Hematopoietic multipotent progenitor cell treated with erythropoietin and hydrocortisone succinate and interleukin-3 and kit ligand, for 6 days (in vitro differentiated cells): ENCODE measurements at places on chromosomes 1 and 21.

DNA sequence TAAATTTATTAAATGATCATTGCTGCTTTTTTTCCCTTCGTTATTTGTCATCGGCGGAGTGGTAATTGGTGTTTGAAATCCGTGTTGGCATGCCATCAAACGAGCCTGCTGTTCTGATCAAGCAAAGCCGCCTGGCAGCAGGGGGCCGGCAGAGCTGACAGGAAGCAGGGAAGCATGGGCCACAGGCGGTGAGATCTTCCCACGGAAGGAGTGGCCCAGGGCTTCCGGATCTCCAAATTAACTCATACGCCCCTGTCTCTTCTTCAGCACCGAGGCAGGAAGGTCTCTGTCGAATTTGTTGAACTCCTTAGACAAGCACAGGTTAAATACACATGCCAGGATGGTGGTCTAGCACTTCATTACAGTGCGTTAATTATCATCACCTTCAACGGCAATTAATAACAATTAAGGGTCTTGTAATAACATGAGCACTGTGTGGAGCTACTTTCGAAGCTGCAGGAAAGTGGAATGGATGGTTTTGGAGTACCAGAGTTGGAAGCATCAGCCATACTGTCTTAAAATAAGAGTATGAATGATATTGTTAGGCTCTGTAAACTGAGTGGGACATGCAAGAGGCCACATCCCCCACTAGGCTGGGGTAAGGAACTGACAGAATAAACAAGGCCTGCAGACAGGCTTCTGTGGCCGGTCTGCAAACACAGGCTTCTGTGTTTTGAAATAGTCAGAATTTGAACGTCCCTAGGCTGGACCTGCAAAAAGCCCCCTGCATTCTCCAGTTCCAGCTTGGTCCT lies 199.4 kb upstream of the DAB1 start:
- DNase-seq = no peak

DNA sequence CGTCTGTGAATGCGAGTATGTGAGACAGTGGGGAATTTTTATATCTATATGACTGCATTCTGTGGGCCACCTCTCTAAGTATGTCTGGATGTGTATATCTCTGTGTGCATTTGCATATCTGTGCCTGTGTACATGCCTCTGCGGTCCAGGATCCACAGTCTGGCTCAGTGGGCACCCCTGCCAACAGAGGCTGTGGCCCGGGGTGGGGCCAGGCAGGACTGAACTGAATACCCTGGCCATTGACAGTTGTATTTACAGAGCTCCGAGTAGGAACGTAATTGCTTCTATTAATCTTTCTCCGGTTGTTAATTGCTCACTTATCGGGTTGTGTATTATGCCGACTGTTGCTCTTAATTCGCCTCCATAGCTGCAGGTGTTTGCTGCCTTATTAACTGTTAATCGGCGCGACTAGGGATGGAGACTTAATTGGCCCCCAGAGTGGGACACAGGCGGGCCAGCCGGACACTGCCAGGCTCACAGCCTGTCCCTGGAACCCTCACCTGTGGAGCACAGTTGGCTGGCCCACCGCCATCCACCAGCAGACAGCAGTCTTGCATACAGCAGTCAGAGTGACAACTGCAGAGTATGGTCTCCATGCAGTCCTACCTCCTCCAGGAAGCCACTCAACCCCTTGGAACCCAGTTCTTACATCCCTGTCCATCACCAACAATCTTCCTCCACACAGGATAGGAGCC lies 22.4 kb upstream of the ADGRB2 start:
- no peak for DNase-seq

GRCh38 chr1:231808990-231809389 lies 182.4 kb downstream of the DISC1 start:
- peak; percentile 87 for DNase-seq

DNA sequence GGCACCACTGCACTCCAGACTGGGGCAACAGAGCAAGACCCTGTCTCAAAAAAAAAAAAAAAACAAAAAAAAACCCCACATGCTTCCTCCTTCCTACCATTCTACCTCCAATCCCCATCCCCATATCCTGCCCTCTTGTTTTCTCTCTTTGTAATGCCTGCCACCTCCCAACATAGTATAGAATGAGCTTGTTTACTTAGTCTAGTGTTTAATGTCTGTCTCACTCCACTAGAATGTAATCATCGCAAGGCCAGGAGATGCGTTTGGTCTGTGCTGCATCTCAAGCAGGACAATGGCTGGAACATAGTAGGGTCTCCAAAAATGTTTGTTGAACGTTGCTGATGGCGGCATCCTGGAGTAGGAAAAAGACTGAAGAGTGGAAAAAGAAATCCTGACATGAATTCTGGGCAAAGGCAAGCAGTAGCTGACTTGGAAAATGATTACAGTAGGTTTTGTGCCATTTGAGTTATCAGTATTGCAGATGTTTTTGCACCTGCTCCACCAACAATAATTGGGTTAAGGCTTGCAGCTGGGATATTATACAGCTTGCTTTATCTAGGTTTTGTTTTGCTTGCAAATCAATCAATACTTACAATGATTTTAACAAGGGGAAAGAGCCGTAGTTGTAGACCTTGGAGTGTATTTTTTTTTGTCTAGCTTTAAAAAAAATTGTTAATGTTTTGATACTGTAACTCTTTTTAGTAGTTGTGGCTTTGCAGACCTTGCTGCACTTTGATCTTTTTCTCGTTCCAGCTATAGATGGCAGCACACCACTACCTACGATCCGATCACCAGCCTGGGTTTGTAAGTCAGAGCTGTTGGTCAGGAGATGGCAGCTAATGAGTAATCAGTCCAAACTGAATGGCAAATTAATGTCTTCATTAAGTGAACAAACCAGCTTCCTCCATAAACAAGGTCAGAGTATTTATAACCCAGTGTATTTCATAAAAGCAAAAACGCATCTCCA lies 62.4 kb downstream of the BACH1 start:
- peak; percentile 61 for DNase-seq

DNA sequence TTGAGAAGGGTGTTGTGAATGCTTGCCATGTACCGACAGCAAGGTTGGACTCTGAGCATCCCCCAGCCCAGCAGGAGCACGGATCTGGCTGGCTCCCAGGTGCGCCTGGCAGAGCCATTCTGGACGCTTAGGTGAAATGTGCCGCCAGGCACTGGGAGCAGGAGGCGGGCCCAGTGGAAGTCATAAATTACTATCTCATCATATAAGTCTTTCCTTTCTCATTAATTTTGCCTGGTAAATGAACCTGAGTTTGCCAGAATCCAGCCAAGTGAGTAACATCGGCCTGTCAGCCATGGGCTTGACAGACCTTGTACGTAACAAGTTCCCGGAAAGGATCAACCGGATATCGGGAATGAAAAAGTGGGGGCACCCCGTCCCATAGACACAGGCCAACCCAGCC lies 179.5 kb upstream of the ARHGEF16 start:
- no peak for DNase-seq

GRCh38 chr1:34054920-34055319 lies 110.1 kb downstream of the CSMD2 start:
- DNase-seq = no peak

DNA sequence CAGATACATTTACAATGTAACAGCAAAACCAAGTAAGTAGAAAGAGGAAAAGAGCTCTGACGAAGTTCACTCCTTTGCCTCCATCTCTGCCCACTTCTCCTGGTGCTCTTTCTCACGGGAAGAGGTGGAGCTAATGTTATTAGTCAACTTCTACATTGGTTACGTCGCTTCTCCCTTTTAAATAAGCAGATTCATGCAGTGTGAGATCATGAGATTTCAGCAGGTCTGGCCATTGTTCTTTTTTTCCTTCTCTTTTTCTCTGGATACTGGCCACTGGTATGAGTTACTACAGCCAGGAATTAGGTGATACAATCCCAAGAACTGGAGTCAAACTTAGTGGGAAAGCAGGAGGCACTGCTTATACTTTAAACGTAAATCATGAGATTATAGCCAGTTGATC lies 207.1 kb downstream of the AKT3 start:
- DNase-seq = no peak

DNA sequence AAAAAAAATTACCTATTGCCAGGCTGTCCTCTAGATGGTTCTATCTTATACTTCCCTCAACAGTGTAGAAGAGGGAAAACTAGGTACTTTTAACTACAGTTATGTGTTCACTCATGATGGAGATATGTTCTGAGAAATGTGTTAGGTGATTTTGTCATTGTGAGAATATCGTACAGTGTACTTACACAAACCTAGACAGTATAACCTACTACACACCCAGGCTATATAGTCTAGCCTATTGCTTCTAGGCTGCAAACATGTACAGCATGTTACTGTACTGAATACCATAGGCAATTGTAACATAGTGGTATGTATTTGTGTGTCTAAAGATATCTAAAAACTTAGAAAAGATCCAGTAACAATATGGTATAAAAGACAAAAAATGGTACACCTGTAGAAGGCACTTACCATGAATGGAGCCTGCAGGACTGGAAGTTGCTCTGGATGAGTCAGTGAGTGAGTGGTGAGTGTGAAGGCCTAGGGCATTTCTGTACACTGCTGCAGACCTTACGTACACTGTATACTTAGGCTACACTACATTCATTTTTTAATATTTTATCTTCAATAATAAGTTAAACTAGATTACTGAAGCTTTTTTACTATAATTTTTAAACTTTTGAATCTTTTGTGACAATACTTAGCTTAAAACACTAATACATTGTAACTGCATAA lies 13.2 kb downstream of the MGST3 start:
- DNase-seq = no peak

DNA sequence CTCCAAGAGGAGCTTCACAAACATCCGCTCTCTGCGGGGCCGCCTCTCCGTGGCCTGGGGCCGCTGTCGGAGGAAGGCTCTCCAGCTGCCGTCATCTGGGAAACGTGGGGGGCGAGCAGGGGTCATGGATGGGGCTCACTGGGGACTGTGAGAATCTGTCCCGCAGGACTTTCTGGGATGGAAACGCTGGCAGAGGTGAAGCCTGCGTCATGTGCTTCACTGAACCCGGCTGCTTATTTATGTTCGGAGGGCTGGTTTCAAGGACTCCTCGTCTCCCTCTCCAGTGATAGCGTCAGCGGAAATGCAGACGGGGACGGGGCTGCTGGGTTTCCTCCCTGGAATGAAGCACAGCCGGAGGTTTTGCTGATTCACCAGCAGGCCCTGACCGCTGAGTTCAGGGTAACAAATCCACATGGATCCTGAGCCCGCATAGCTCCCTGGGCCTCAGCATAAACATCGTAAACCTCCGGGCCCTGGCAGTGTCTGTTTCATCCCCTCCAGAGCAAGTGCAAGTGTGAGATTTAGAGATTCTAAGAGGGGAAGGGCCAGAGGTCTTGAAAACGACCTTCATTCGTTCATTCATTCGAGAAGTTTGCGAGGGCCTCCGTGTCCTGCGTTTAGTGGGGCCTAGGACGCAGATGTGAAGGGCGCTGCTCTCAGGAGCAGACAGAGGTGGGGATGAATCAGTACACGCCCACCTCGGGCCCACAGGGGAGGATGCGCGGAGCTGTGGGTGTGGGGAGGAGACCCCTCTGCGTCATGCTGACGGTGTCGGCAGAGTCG lies 7.0 kb upstream of the POFUT2 start:
- DNase-seq = no peak

- peak; percentile 83 for DNase-seq
Observed at GRCh38 chr1:30765556-30766434, 8.2 kb upstream of the LAPTM5 start.

GRCh38 chr1:161721738-161722343 lies 497 bp downstream of the FCRLB start:
- DNase-seq = peak; percentile 71

DNA sequence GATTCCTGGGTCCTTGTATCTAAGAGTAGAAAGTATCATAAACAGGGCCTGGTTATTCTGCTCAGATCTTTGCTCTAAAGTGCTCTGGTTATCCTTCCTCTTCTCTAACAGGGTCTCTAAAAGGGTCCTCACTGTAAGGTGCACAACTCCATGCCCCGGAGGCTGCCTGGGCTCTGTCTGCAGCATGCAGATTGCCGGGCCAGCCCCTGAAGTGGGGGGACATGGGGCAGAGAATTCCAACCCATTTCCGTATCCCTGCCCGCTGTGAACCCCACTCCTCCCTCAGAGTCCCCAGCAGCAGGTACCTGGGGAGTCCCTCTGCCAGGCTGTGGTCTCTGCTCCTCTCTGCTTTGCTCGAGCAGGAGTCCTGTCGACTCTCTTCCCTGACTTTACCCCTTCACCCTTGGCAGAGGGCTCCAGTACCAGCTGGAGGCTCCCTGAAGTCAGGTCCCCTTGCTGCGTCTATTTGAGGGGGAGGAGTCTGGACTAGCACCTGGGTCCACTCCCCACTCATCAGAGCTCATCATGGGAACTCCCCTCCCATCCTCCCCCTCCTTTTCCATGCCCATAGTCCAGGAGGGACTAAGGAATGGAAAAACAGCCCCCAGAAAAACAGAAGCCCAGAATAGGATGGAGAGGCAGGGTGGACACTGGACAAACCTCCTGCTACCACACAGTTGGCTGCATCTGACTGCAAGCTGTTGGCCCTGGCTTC lies 12.1 kb downstream of the BLACAT1 start:
- no peak for DNase-seq

DNA sequence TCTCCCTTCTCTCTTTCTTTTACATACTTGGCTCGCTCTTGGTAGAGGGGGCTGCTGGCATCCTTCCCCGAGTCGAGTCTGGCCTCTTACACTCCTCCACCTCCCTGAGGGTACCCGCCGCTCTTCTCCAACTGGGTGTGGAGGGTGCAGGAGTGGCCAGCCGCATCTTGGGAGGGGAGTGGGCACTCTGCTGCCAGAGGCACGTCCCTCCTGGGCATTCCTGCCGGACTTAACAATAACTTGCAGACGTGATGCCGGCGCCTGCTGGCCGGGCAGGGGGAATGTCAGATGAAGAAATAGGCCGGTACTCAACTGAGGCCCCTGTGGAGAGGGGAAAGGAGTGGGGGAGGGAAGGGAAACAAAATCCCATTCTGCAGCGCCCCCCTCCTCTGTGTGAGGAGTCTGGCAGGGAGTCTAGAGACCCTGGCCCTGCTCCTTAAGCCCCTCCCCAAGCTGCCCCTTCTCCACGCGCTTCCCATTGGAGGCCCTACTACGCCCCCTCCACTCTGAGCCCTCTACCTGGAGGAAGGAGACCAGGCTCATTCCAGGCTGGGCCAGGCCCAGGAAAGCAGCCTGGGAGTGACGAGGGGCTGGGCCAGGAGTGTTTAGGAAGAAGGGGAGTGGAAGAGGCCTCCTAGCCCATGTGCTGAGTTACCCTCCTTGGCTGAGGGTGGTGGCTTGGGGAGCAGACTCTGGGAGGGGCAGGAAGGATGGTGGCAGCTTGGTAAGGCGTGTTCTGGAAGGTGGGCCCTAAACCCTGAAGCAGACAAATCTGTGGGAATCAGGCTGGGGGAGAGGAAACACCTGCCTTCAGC lies 1.8 kb downstream of the ATP2B4 start:
- DNase-seq = no peak

- DNase-seq = no peak
Observed at GRCh38 chr1:36778740-36779139, 255.6 kb downstream of the GRIK3 start.

GRCh38 chr1:110686188-110686587 lies 11.4 kb upstream of the KCNA3 start:
- no peak for DNase-seq

DNA sequence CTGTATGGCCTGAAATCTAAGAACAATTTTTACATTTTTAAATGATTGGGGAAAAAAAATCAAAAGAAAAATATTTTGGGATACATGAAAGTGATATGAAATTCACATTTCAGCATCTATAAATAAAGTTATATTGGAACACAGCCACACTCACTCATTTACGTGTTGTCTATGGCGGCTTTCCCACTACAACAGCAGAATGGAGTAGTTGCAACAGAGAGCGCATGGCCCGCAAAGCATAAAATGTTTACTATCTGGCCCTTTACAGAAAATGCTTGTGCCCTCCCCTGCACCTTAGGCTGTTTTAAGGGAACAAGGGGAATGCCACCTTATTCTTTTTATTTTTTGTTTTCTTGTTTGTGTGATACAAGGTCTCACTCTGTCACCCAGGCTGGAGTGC lies 3.5 kb downstream of the KLHDC8A start:
- DNase-seq = no peak
